ENCODE measurements at places on chromosomes 3 and 15.

GRCh38 chr3:28207000-28207733 lies 34.3 kb upstream of the CMC1 start:
- H3K36me3 ChIP-seq = no peaks in the 10 kb centered on the region
- no peak overlapping the region for H3K27ac ChIP-seq
- no peak overlapping the region for H3K4me3 ChIP-seq
- no peaks in the 10 kb centered on the region for H3K27me3 ChIP-seq

- no peak overlapping the region for H3K4me3 ChIP-seq
- DNase-seq = no peak
- H3K36me3 ChIP-seq = no peaks in the 10 kb centered on the region
- no peak overlapping the region for H3K27ac ChIP-seq
- H3K4me1 ChIP-seq = no peaks in the 10 kb centered on the region
These were observed 32.8 kb downstream of the ETV5 start for GRCh38 chr3:186075931-186076567.

DNA sequence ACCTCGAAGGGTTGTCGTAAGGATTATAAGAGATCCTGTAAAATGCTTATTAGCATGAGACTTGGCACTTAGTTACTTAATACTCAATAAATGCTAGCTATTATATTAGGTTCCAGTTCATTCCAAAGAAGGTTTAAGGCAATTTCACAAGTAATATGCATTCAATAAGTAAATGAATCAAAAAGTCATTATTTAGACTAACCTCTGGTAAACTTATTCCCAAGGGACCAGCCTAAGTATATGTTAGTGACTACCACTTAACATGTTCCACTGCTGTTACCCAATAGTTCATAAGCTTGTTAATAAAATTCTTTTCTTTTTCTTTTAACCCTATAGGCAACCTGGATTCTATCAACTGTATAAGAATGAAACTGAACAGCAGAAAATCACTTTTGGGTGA lies 5.1 kb downstream of the PDCD10 start:
- no peaks in the 10 kb centered on the region for H3K36me3 ChIP-seq
- H3K27me3 ChIP-seq = no peaks in the 10 kb centered on the region
- H3K27ac ChIP-seq = no peak overlapping the region
- no peaks in the 10 kb centered on the region for H3K4me1 ChIP-seq
- DNase-seq = no peak

DNA sequence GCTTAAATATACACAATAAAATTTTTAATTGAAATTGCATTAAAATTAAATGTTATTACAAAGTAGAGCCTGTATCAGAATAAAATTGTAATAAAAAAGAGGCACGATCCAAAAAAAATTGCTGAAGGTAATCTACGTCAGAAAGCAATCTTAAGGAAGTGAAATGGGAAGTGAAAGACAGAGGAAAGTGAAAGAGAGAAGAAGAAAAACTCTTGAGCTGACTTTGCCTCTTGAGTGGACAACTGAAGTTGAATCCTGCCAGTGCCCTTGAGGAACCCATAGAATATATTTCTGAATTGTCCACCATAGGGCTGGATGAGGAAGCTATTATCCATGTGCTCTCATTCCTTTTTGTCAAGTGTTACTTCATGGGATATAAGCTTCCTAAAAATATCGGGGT lies 285.1 kb upstream of the STAC start:
- no peaks in the 10 kb centered on the region for H3K27me3 ChIP-seq
- no peaks in the 10 kb centered on the region for H3K36me3 ChIP-seq
- no peak for DNase-seq
- H3K27ac ChIP-seq = no peak overlapping the region
- H3K4me3 ChIP-seq = no peak overlapping the region

GRCh38 chr3:63061449-63061848 lies 186.2 kb upstream of the CADPS start:
- no peaks in the 10 kb centered on the region for H3K27me3 ChIP-seq
- H3K27ac ChIP-seq = no peak overlapping the region
- no peak overlapping the region for H3K4me3 ChIP-seq
- no peaks in the 10 kb centered on the region for H3K36me3 ChIP-seq
- no peak for DNase-seq

DNA sequence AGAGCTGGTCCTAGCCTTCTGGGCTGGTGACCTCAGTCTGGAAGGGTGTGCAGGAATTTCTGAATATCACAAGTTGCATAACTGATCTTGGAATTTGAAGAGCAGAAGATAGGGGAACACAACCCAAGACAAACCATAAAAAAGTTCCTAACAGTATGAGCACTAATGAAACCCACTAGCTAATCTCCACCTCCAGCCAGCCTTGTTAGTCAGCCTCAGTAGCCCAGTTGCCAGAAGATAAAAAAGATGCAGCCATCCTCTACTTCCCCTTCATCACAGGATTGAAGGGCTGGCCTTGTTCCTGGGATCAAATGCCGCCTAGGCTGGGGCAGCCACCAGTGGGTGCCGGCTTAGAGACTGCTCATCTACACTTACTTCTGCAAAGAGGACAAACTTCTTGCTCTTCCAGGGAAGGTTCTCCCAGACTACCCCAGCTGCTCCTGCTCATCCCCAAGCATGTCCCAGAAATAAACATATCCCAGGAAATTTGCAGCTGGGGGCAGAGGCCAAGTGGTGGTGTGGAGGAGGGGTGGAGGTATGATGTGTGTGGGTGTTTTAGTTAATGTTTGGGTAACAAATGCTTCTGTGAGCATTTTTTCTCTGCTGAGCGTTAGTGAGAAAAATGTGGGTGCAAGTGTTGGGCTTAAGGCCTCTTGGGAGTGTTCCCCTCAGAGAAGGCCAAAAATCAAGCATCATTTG lies 9.2 kb upstream of the ITGA11 start:
- DNase-seq = peak; percentile 32
- no peaks in the 10 kb centered on the region for H3K36me3 ChIP-seq
- no peak overlapping the region for H3K4me3 ChIP-seq
- H3K4me1 ChIP-seq = peaks cover 9% of the 10 kb centered on the region

DNA sequence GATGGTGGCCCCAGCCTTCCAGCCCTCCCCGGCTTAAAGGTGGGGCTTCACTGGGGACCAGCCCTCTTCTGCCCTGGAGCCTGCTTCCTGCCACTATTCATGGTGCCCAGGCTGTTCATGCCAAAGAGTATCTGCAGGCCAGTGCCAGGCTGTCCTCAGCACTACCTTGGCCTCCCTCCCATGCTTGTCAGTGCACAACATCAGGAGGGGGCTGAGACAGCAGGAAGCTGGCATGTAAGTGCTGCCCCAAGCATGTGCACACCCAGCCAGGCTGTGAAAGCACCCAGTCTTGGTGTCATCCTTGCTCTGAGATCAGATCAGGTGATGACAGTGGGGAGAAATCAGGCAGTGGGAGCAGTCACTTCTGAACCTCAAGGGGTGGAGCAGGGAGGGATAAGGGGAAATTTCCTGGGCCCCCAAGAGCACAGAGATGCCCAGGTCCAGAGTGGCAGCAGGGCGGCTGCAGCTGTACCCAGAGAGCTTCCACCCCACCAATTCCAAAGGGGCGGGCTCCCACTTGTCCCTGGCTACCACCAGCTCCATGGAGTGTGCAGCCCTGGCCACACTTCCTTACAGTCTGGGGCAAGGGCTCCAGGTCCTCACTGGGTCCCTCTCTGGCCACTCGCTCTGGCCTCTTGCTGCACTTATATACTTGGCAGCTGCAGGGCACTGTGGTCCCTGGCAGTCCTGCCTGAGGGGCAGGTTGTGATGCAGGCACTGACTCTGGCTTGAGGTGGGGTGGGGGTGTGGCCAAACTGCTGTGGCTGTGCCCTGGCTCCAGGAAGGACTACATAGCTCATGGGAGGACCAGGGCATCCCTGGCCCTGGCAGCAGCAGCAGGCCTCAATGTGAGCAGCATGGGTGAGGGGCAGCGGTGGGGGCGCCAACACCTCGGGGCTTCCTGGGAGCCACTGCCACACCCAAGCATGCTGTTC lies 91.4 kb upstream of the TNFSF10 start:
- H3K36me3 ChIP-seq = no peaks in the 10 kb centered on the region
- no peak overlapping the region for H3K27ac ChIP-seq
- H3K4me1 ChIP-seq = no peaks in the 10 kb centered on the region
- no peaks in the 10 kb centered on the region for H3K27me3 ChIP-seq
- no peak overlapping the region for H3K4me3 ChIP-seq

- H3K27me3 ChIP-seq = no peaks in the 10 kb centered on the region
- no peaks in the 10 kb centered on the region for H3K36me3 ChIP-seq
- no peak overlapping the region for H3K4me3 ChIP-seq
- no peak for DNase-seq
- H3K4me1 ChIP-seq = no peaks in the 10 kb centered on the region
- H3K27ac ChIP-seq = no peak overlapping the region
These were observed 6.3 kb upstream of the MUC20 start for GRCh38 chr3:195714380-195715011.

DNA sequence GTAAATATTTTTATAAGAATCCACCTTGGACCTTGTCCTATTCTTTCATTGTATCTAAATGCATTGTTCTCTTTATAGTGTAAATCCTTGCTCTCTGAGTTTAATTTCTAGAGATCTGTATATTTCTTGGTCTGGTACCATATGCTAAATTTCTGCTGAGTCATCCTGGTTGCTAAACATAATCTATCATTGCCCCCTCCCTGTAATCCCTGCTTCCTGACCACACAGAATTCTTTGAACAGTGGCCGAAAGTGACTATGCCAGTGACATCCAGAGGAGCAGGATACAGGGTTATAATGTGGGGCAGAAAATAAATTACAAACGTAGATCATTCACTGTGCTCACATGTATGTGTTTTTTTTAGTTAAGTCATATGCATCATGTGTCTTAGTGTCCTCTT lies 143.1 kb downstream of the DIPK2A start:
- DNase-seq = no peak
- H3K36me3 ChIP-seq = no peaks in the 10 kb centered on the region
- no peak overlapping the region for H3K4me3 ChIP-seq
- H3K4me1 ChIP-seq = no peaks in the 10 kb centered on the region
- no peaks in the 10 kb centered on the region for H3K27me3 ChIP-seq
- H3K27ac ChIP-seq = no peak overlapping the region

DNA sequence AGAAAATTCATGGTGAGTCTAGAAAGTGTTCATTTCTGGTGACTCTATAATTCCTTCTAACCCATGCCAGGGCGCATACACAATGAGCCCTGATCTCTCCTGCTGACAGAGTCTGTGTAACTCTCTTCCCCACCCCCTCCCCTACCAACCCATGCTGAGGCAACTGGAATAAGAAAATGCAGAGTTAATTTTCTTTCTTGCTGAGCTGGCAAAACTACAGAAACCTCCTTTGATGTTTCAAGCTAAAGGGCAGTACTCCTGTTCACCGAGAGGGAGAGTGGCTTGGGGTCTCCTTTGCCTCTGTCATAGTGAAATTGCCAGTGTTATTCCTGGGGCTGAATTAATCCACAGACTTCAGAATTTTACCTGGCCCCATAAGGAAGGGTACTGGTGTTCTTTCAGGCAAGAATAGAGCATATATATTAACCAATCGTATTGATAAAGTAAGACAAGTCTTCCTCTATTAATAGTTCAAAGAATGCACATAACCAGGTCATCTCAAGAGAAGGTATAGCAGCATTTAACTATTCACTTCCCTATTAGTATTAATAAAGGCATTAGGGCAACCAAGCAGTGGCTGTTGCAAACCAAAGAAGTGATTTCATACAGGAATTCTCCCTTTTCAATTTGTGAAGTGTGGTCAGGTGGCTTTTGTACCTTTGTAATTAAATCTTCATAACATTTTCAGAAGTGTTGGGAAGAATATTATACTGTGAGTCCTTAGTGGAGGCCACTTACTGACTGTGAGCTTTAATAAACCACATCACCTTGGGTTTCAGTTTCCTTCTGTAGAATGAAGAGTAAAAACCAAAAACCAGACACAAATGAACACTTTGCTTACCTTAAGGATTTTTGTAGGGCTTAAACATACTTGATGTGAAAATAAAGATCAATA lies 4.1 kb downstream of the GAP43 start:
- H3K4me1 ChIP-seq = no peaks in the 10 kb centered on the region
- H3K36me3 ChIP-seq = no peaks in the 10 kb centered on the region
- no peak overlapping the region for H3K27ac ChIP-seq
- H3K4me3 ChIP-seq = no peak overlapping the region
- H3K27me3 ChIP-seq = no peaks in the 10 kb centered on the region

DNA sequence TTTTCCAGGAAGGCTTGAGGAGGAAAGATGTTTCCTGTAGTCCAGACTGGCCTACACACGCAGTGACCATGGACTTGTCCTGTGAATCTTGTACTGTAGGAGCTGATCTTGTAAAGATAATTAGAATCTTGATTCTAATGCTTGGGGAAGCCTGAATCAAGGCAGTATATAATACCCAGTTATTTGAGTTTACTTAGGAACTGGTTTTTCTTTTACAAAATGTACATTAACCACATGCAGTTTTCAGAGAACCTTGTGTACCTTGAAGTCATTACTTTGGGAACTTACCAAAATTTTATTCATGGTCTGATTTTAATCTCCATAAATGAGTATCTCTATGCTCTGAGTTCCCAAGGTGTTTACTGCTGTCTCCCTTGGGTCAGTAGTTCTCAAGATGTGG lies 439.9 kb upstream of the AZI2 start:
- H3K4me3 ChIP-seq = no peak overlapping the region
- no peaks in the 10 kb centered on the region for H3K36me3 ChIP-seq
- no peaks in the 10 kb centered on the region for H3K4me1 ChIP-seq
- DNase-seq = no peak

DNA sequence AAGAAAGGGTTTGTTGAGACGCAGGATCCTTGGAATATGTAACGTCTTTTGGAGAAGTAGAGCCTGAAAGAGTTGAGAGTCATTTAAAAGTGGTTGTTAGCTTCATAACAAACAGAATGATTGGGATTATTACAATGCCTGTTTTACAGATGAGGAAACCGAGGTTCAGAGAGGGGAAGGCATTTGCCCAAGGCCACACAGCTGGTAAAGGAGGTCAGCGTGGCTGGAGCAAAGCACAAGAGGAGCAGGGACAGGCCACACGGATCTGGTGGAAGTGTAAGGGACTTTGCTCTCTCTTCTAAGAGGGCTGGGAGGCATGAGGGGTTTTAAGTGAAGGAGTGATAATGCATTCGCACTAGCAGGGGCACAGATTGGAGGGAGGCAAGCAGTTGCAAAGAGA lies 6.2 kb upstream of the OXTR start:
- H3K4me1 ChIP-seq = no peaks in the 10 kb centered on the region
- peaks cover 7% of the 10 kb centered on the region for H3K27me3 ChIP-seq
- H3K27ac ChIP-seq = no peak overlapping the region
- no peak for DNase-seq
- H3K36me3 ChIP-seq = no peaks in the 10 kb centered on the region

GRCh38 chr15:68587769-68588385 lies 9.1 kb downstream of the CORO2B start:
- no peak overlapping the region for H3K4me3 ChIP-seq
- H3K36me3 ChIP-seq = no peaks in the 10 kb centered on the region
- no peak for DNase-seq

DNA sequence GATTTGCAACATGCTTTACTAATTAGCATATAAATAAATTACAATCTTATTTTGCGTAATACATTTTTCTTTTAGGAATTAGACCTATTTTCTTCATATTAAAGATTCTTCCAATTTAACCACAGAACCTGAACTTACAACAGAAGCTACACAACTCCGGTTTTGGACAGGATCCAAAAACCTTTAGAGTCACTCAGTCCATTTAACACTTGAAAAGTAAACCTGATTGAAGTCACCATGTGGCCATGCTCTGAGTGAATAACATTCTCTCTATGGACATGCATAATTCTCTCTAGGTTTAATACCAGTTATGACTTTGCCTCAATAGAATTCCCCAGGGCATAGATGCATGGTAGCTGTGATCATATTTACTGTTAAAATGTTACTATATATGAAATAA lies 751.0 kb downstream of the VGLL3 start:
- no peak for DNase-seq
- H3K4me1 ChIP-seq = no peaks in the 10 kb centered on the region
- H3K36me3 ChIP-seq = no peaks in the 10 kb centered on the region
- H3K4me3 ChIP-seq = no peak overlapping the region

All from uterus (tissue), 4 donors.